ENCODE measurements at places on chromosomes 4 and X.

DNA sequence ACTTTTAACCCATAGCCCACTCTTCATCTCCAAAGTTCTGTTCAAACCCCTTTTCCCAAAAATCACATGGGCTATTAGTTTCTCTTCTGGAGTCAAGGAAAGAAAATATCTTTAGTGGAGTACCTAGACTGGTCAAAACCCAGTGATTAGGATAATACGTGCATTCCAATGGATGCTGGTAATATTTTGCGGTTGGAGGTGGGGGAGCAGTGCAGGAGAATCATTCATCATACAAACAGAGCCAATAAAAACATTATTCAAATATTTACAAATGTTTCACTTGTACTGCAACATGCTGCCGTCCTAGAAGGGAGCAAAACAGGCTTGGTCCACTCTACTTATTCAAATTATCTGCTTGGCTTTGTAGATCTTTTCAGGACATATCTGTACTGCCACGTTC lies 57.2 kb upstream of the RAB9B start:
- no peak for DNase-seq

- DNase-seq = no peak
These were observed 639.0 kb downstream of the CENPC start for GRCh38 chr4:66906314-66906713.

DNA sequence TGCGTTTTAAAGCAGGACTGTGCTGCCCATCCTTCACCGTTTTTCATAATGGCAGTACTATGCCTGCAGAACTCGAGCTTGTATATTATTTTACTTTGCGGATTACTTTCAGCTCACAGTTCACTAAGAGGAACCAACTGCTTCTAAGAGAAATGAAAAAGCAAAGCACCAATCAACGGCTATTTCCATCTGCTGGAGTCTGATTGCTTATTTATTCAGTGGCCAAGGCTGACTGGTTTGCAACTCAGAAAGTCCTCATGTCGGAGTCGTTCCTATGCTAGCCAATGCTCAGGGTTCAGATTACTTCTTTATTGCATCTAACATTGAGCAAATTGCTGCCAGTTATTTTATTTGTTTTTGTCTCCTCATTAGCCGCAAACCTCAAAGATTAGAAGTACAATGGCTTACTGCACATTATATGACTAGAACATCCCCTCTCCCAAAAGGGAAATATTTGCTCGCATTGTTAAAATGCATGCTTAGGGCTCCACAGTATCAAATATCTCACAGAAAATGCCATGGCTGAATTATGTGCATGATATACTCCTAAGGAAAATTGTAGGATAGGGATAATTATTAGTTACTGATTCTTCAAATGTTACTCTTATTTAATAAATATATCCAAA lies 1628.2 kb upstream of the ADGRL3 start:
- DNase-seq = no peak

- no peak for DNase-seq
These were observed 62.4 kb downstream of the AFF2 start for GRCh38 chrX:148562846-148563245.

DNA sequence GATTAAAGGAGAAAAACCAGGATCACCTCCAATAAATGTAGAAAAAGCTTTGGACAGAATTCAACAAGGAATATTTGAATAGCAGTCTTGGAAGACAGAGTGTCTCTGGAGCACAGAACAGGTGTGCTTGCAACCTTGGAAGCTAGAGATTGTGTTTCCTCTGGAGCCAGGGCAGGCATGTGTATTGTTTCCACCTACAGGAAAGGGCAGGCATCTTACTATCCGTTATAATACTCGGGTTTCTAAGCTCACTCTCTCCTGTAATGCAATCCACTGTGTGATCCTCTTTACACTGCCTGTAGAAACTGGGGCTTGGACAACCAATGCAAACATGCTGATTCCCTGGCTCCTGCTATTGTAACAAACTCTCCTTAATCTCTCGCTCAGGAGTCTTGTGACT lies 14.4 kb downstream of the CCDC110 start:
- DNase-seq = no peak

- DNase-seq = no peak
These were observed 71.7 kb upstream of the S100G start for GRCh38 chrX:16578218-16578617.

DNA sequence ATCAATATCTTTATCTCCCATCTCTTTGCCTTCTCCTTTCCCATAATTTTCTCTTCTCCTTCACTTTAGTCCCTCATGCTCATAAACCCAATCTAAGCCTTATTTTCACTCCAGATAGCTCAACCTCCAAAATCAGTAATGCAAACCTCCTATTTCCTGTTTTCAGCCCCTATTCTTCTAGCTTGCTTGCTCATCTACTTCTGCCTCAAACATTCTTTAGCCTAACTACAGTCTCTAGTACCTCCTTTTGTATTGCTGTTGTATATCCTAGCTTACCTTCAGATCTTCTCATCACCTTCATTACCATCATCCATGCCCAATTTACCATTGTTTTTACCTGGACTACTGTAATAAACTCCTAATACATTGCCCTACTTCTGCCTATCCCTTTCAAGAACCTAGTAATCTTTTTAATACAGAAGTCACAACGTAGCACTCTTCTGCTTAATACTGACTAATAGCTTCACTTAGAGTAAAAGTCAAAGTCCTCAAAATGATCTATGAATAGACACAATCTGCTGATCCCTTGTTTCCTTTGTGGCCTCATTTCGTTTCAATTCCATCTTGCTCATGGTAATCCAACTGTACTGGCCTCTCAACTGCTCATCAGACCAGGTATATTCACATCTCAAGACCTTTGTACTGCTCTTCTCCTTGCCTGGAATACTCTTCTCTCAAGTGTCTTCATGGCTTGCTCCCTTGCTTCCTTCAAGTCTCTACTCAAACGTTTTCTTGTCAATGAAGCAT lies 123.4 kb downstream of the FAM13A start:
- no peak for DNase-seq
